ENCODE measurements at places on chromosomes 4 and X.

DNA sequence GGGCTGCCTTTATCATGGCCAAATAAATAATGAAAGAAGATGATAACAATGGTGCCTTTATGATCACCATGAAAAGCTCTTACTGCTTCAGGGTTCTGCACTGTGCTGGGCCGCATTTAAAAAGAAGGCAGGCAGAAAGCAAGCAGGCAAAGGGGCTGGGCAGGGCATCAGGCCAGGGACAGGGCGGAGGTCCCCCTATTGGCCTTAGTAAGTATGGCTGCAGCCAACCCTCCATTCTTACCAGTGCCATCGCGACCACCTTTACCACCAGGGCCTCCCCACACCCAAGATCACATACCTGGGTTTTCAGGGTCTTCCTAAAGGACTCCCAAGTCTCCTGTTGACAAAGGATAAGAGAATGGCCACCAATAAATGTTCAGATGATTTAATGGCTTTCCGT lies 38.9 kb downstream of the CNGA2 start:
- DNase-seq = no peak

- DNase-seq = no peak
Observed at GRCh38 chrX:41716222-41716621, 7.8 kb upstream of the GPR82 start.

DNA sequence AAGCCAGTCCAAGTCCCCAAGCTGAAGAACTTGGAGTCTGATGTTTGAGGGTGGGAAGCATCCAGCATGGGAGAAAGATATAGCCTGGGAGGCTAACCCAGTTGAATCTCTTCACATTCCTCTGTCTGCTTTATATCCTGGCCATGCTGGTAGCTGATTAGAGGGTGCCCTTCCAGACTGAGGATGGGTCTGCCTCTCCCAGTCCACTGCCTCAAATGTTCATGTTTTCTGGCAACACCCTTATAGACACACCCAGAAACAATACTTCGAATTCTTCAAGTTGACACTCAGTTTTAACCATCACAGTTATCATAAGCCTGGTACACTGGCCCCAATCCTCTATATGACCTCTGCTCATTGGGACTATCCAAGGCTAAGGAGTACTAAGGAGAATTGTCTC lies 124.1 kb upstream of the WDR1 start:
- DNase-seq = no peak

DNA sequence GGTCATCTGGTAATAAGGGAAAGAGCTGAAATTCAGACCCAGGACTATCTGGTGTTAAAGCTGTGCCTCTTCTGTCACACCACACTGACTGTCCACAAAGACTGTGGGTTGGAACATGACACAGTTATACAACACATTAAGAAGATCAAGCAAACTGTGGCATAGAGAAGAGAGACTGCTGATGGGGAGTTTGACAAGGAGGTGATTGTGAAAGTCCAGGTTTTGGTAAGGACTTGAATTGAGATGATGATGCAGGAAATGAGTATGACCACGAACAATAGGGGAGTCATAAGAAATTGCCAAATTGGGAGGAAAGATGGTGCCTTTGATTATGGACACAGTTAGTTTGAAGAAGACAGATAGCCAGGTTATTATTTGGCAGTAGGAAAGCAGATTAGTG lies 163.4 kb downstream of the PDGFRA start:
- no peak for DNase-seq

- no peak for DNase-seq
Observed at GRCh38 chr4:26404743-26405206, 84.0 kb downstream of the RBPJ start.
